Activated naive CD4-positive, alpha-beta T cell (primary cell): ENCODE measurements at places on chromosomes 12 and 14.

DNA sequence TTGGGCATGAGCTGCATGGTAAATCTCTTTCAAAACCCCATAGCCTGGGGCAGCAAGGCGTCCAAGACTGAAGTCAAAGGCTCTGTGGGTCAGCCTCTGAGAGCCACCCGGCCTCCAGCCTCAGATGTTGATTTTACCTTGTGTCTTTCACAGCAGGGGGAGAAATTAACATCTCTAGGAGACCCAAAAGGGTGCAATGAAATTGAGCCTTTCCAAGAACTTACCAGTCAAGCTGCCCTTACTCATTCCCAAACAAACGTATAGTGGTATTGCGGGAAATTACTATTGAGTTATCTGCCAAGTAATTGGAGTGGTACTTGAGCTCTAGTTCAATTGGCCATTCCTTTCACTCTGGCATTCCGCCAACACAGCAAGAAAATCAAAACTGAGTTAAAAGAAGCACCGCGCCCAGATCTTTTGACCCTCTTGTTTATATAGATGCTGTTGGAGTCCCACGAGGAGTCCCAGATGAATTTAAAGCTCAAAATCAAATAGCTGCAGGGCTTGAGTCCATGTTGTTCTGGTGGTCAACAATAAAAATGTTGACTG lies 380.7 kb upstream of the SYT1 start:
- no peak for DNase-seq

- DNase-seq = no peak
Observed at GRCh38 chr14:40074169-40074568, 641.9 kb upstream of the FBXO33 start.

GRCh38 chr12:30582943-30583342 lies 112.7 kb downstream of the IPO8 start:
- DNase-seq = no peak

DNA sequence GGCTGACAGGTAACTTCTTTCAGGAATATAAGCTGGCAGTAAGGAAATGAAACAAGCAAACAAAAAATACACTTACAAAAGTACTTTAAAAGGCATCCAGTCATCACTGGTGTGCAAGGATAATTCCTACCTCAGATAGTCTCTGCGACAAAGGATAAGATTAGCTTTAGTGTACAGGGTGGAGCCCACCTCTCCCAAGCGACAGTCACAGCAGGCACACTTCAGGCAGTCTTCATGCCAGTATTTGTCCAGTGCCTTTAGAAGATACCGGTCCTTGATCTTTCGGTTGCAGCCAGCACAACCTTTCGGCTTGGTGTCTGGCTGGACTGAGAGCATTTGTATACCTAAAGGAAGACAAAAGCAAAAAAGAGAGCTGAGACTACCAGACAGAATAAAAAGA lies 5.4 kb downstream of the LMO3 start:
- DNase-seq = no peak

DNA sequence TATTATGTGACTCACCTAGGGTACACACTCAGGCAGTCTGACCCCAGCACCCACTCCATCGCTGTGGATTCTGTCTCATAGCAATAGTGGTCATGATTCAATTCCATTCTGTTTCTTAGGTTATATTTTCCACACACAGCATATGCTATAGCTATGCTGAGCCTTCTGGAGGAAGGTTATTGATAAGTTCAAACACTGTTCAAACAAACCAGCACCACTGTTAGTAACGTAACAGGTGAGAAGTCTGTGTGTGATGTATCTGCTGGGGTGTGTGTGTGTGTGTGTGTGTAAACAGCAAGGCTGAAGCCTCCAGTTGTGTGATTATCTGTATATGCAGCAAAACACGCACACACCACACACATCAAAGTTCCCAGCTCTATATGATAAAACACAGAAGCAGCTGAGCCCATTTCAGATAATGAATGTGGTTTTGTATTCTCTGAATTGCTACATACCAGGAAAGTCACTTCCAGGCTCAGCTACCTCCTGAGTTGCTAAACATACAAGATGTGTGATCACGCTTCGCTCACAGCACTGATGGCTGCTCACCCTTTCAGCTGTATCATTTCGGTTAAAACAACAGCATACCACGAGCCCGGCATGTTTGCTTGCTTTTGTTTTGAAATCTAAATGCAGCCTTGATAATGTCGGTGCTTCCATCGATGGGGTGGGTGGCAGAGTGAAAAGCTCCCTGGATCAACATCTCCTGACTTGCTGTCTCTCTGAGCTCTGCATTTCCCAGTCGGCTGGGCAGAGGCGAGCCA lies 6.8 kb upstream of the SYNE3 start:
- DNase-seq = no peak
